Left renal cortex interstitium (tissue), 4 donors: ENCODE measurements at places on chromosomes 4 and X. TPM values are rescaled to one million over a fixed set of nuclear protein-coding genes. Genes with fewer than 3 reads are reported as not detected.

DNA sequence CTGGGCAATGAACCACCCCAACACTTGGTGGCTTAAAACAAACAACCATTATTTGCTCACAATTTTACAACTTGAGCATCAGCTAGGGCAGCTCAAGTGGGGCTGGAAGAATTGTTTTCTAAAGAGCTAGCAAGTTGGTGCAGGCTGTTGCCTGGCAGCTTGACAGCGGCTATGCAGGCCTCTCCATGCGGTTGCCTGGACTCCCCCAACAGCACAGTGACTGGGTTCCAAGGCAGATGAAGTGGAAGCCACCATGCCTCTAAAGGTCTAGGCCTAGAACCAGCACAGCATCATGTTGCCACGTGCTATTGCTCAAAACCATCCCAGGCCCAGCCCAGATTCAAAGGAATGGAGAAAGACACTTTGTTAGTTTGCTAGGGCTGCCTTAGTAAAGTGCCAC is 114.8 kb downstream of the BCOR start:
- no peak for DNase-seq

DNA sequence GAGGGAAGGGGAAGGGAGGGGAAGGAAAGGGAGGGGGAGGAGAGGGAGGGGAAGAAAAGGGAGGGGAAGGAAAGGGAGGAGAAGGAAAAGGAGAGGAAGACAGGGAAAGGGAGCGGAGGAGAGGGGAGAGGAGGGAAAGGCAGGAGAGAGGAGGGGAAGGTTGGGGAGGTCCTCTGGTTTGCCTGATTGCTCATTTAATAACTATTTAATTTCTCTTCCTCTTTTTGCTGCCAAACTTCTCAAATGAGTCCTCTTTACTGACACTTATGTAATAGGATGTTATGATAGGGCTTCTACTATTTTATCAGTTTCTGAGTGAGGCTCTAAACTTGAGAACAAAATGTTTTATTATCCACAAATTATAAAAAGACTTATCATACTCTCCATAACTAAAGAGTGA is 35.4 kb upstream of the PPA2 start:
- no peak for DNase-seq

- no peak for DNase-seq
Measured at GRCh38 chr4:37793562-37793961, 32.9 kb upstream of the PGM2 start.

DNA sequence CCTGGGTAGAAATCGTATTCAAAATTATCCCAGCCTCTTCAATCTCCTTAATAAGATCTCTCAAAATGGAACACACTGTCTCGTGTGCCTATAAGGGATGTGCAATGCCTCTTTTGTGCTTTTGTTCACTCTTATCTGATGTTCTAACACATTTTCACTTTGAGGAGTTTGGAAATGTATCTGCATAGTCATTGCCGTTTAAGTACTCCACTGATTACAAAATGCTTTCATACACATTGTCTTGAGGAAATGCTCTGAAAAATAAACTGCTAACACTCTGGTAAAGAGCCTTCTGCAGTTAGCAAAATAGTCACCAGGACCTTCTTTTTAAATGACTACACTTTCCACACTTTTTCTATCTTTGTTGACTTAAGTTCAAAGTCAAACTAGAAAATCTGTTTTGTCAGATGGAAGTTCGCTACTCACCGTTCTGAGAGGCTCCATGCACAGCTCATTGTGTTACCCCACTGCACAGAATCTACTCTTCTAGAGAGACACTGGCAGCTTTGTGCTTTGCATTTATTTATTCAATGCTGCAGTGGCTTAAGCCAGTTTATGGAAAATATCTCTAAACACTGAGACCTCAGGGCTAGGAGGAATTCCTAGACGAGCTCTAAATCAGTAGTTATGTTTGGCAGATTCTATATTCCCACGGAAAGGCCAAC is 159.0 kb downstream of the CHIC2 start:
- no peak for DNase-seq

DNA sequence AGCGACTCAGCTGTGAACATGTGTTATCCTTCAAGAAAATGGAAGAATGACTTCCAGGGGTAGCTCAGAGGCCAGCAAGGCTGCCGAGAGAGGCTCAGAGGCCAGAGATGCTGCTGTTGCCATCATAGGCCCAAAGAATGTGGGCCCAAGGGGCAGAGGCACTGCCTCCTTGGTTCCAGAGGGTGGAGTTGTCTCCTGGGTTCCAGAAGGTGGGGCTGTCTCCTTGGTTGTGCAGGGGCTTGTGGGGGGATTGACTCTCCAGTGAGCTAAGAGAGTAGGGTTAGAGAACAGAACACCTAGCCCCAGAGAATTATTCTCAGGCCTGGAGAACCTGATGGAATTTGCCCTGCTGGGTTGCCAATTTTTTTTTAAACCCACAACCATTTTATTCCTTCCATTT is 62.6 kb downstream of the DGKK start:
- DNase-seq, result no peak

GRCh38 chr4:8198206-8198905 is 734 bp upstream of the SH3TC1 start:
- DNase-seq, result no peak

- no peak for DNase-seq
Measured at GRCh38 chr4:11131491-11131890, 297.2 kb downstream of the HS3ST1 start.

- DNase-seq, result no peak
Measured at GRCh38 chr4:14008494-14008893, 381.0 kb upstream of the BOD1L1 start.

DNA sequence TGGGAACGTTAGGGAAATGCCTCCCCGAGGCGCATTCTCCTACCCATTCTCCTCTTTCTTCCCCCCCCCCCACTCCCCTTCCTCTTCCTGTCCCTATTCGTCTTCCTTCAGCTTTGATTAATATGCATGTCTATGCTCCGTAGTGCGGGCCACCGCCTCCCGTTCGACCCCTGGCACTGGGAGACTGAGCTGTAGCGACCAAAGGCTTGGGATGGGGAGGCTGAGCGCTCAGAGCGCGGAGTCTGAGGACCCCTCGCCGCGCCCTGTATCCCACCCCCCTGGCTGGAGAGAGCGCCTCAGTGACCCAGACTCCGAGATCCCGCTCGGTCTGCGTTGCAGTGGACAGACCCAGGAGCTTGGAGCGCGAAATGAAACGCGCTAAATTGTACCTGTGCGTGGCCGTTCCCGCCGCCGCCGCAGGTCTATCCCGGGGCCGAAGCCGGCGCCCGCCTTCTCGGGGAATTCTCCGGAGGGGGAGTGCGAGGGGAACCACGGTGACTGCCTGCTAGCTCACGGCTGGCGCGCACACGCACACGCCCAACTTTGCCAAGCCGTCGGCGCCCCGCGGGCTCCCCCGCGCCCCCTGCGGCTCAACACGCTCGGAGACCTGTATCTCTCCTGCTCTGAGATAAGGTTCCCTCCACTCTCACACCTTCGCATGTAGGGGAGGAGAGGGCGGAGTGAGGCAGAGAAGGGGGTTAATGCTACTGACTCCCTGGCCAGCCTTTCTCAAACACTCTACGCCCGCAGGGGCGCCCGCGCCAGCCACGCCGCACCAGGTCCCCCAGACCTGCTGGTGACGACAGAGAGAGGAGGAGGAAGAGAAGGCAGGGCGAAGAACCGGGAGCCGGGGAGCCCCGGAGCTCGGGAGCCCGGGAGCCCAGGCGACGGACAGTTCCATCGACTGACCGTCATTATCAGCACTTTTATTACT is 1.5 kb upstream of the PTCHD1 start:
- no peak for DNase-seq

DNA sequence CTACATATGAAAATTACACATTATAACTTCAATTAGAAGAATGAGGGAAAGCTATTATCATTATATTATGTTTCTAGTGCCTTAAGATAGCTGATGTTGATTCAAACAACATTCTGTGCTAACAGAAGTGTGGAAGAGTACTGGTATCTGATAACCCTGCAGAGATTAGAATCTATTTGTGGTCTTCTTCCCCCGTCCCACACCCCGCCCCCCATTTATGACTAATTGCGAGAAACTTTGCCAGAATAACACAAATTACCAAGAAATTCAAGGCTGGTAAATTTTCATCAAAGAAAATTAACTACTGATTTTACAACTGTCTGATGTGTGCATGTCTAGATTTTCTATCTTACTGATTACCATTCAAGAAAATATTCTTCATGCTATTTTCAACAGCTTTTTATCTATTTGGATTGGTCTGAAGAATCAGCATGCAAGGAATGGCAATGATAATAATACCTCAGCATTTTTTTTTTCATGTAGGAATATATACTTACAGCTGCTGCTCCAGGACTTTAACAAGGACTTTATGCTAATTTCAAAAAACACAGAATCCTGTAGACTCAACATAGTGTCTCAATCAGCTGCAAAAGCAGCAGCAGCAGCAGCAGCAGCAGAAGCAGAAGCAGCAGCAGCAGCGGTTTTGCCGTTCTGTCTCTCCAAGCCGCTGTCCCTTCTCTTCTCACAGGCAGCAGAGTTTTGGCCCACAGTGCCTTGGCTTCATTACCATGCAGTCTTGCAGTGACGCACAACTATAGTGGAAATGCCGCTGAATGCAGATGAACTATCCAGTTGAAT is 126.7 kb downstream of the FRYL start:
- DNase-seq, result no peak

DNA sequence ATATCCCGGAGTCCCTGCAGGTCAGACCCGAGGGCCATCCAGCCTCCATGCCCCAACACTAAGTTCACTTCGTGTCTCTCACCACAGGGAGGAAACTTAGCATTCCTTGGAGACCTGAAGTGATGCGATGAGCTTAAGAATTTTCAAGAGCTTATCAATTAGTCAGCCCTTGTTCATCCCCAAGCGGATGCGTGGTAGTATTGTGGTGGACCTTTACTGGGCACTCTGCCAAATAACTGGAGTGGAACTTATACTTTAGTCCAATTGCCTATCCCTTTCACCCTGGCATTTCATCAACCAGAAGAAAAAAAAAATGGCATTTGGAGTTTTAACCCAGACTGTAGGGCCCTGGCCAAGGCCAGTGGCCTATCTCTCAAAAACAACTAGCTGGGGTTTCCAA is 137.1 kb downstream of the RELL1 start:
- no peak for DNase-seq

DNA sequence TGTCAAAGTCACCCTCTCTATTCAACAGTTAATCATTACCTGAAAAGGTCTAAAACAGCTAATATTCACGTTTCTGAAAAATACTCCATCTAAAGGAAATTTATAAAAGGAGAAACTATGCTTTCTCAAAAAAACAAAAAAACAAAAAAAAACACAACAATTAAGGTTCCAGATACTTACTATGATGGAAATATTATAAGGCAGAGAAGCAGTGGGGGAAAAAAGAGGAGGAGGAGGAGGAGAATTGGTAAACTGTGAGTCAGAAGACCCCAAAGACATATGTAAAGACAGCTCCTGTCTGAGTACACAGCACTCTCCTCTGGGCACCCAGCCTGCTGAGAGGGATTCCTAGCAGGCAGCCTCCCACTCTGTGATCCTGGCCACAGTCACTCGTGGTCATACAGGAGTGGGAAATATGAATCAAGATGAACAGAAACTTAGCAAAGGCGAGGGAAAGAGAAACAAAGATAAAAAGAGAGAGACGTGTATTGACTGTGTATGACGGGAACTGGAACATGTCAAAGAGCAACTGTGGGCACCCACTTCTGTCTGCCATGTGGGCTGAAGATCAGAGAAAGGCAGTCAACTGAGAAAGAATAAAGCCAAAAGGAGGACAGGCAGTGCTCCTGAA is 12.5 kb downstream of the KLHL15 start:
- DNase-seq, result no peak

Gene EFHC2
- 8.1 TPM for polyA plus RNA-seq

Gene CENPVL2
- polyA plus RNA-seq, result 0.25 TPM

Gene ARHGAP6
- polyA plus RNA-seq, result 15.7 TPM

Gene GUCY1B1
- polyA plus RNA-seq, result 65.8 TPM

Gene TMEM185A
- 46.8 TPM for polyA plus RNA-seq

Gene RNF212
- 13.2 TPM for polyA plus RNA-seq

Gene MTMR8
- polyA plus RNA-seq, result 1.7 TPM

Gene ACE2
- 56.4 TPM for polyA plus RNA-seq

Gene SRPX
- 18.4 TPM for polyA plus RNA-seq

Gene RHOH
- polyA plus RNA-seq, result 0.61 TPM
